ENCODE measurements at places on chromosomes 1 and 21. TPM values are rescaled to one million over a fixed set of nuclear protein-coding genes. Genes with fewer than 3 reads are reported as not detected.

DNA sequence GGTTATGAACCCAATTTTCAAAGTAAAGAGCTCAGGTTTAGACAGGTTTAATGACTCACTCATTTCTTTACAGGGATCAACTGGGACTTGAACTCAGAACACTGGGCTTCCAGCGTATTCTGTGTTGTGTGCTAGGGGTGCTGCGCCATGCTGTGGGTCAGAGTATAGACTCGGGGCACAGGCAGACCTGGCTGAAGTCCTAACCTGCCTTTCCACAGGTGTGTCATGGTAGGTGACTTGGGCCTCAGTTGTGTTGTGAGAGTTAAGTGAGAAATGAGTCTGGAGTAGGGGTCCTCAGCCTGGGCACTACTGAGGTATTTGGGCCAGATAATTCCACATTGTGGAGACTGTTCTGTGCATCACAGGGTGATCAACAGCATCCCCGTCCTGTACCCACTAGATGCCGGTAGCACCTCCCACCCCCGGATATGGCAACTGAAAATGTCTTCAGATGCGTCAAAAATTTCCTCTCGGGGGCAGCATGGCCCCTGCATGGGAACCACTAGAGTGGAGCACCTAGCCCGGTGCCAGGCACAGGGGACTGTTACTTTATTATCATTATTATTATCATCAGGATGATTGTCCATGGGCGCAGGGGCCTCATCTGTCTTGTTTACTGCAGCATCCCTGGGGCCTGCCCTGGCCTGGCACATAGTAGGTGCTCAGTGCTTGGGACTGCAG is 575.5 kb downstream of the PTPRU start:
- ATAC-seq, result no peak

DNA sequence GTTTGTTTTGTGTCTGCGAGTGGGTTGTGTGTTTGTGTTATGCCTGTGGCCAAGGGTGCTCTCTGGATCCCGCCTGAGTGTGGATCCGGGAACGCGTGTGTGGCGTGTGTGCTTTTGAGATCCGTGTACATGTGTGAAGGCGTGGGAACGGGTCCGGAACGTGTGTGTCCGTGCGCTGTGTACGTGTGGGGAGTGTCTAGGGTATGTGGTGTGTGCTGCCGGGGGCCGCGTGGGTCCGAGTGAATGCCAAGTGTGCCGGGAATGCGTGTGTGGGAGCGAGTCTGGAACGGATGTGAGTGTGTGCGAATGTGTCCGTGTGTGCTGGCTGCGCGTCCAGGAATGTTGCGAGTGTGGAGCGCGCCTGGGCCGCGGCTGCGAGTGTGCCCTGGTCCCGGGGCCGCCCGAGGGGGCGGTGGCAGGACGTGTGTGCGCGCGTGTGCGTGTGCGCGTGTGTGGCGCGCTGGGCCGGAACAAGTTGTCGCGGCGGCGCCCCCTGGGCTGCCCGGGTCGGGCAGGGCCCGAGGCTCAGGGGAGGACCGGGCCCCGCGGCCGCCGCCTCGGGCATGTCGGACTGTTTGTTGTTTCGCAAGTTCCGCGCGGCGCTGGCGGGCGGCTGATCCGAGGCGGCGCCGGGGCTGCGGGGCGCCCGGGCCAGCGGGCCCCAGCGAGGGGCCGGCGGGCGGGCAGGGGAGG is 953 bp downstream of the PTPRU start:
- ATAC-seq, result peak; percentile 19

DNA sequence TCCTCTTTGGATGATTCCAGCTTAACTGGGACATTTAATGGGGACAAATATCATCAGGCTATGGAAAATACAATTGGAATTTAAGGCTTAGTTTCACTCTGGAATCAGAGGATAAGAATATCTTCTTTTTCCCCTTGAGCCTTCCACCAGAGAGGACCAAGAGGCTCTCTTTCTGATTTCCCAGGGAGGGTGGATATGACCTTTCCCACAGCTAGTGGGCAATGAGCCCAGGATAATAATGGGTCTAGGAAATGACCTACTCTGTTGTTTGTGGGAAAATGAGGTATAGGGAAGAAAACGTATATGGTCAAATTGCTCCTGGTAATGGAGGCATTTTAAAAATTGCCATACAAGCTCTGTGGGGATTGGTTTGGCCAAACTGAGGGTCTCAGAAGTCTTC is 1.9 kb downstream of the OR6Y1 start:
- ATAC-seq, result no peak

NEGR1 gene
- total RNA-seq, result 0.16 TPM

TSSK3 gene
- total RNA-seq, result 0.52 TPM

- no peak for ATAC-seq
Observed at GRCh38 chr1:243620096-243620495, 229.9 kb downstream of the AKT3 start.

GRCh38 chr1:29802181-29803068 is 566.1 kb downstream of the PTPRU start:
- no peak for ATAC-seq

HEYL gene
- total RNA-seq, result 0.44 TPM

Data from esophagus mucosa (tissue), 1 donor.